ENCODE measurements at places on chromosomes 3 and 15.

DNA sequence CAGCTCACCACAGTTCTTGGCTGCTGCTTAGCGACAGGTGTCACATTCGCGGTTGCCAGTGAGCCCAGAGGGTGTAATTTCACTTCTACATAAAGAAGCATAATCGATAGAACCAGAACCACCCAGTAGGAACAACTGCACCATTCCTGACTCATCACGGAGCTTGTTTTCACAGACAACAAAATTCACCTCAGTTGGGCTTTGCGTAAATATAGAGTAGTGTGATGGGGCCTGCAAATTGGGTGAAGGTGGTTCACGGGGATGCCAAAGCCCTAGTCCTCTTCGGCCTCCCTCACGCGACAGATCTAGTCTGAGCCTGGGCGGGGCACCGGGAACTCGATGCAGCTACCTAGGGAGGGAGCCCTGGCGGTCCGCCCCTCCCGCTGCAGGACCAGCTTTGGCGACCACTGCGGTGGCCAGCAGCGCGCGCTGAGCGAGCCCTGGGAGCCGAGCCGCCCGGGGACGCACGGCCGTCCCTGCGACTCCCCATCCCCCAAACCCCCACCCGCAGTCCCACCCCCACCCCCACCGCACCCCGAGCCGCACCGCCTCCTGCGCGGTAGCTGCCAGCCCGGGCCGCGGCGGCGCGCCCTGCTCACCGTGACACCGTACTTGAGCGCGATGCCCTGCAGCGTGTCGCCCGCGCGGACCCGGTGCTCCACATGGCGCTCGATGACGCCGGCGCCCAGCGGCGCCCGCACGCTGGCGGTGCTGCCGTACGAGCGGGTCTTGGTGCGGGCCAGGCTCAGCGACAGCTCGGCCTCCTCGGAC is 519 bp downstream of the LYSMD2 start:
- peak; percentile 37 for DNase-seq

DNA sequence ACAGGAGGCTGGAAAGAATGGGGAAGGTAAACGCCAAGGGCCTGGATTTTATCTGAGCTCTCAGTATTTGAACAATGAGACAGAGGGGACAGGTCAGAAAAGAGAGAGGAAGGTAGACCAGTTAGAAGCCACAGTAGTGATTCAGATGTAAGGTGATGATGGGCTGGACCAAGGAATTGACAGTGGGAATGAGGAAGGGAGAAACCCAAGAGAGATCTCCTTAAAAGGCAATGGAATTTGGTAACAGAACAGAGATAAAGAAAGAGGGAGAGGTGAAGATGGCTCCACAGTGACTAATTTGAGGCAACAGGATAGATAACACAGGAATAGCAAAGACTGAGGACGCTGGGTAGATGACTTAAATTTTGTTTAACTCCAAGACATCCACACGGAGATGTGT is 11.4 kb upstream of the HEG1 start:
- DNase-seq: no peak

GRCh38 chr3:75327453-75327852 is 336.7 kb upstream of the FRG2C start:
- DNase-seq: no peak

- DNase-seq: no peak
These were observed 90.6 kb upstream of the MYZAP start for GRCh38 chr15:57500979-57501576.

DNA sequence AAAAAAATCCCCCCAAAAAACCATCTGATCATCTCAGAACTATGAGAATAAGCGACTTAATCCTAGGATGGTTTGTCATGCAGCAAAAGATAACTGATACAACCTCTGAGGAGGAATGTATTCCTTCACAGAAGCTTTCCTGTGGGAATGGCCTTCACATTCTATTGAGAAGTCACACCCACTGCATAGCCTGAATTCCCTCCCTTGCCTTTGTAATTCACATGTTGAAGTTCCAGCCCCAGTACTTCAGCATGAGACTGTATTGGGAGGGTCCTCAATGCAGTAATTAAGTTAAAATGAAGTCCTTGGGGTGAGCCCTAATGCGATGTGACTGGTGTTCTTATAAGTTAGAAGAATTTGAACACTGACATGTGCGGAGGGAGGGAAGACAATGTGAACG is 395.2 kb downstream of the TUSC7 start:
- DNase-seq: no peak

GRCh38 chr15:90083954-90084607 is 18.2 kb downstream of the IDH2 start:
- no peak for DNase-seq

- DNase-seq: no peak
These were observed 52.1 kb downstream of the ITGA11 start for GRCh38 chr15:68379759-68380290.

GRCh38 chr3:168476360-168476980 is 380.7 kb upstream of the GOLIM4 start:
- no peak for DNase-seq
